Endothelial cell (in vitro differentiated cells): ENCODE measurements at places on chromosomes 12 and 14. TPM values are rescaled to one million over a fixed set of nuclear protein-coding genes. Genes with fewer than 3 reads are reported as not detected.

DNA sequence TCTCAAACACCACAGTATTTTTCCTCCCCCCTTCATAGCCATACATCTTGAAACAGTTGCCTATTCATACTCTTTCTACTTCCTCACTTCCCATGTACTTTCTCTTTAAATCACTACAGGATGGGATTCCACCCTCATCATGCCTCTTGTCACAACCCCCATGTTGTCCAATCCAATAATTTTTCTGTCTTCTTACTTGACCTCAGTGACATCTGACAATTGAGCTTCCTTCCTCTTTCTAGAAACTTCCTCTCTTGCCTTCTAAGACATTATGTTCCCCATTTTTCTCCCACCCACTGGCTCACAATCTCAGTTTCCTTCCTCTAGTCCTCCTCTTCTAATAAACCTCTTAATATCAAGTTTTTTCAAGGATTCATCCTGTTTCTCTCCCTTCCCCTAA, 5.3 kb downstream of the C2CD5 start:
- peak overlapping the region; percentile 20 for H3K27ac ChIP-seq
- peaks cover 5% of the 10 kb centered on the region for H3K36me3 ChIP-seq
- DNase-seq, result no peak
- peaks cover 22% of the 10 kb centered on the region for H3K4me1 ChIP-seq
- no peaks in the 10 kb centered on the region for H3K27me3 ChIP-seq

AQP6 gene
- total RNA-seq, result not detected

- no peak overlapping the region for H3K27ac ChIP-seq
- H3K36me3 ChIP-seq, result no peaks in the 10 kb centered on the region
- peaks cover 17% of the 10 kb centered on the region for H3K27me3 ChIP-seq
- no peak for DNase-seq
- no peak overlapping the region for H3K4me3 ChIP-seq
These were observed 22.1 kb downstream of the FAIM2 start for GRCh38 chr12:49881415-49882247.

DNA sequence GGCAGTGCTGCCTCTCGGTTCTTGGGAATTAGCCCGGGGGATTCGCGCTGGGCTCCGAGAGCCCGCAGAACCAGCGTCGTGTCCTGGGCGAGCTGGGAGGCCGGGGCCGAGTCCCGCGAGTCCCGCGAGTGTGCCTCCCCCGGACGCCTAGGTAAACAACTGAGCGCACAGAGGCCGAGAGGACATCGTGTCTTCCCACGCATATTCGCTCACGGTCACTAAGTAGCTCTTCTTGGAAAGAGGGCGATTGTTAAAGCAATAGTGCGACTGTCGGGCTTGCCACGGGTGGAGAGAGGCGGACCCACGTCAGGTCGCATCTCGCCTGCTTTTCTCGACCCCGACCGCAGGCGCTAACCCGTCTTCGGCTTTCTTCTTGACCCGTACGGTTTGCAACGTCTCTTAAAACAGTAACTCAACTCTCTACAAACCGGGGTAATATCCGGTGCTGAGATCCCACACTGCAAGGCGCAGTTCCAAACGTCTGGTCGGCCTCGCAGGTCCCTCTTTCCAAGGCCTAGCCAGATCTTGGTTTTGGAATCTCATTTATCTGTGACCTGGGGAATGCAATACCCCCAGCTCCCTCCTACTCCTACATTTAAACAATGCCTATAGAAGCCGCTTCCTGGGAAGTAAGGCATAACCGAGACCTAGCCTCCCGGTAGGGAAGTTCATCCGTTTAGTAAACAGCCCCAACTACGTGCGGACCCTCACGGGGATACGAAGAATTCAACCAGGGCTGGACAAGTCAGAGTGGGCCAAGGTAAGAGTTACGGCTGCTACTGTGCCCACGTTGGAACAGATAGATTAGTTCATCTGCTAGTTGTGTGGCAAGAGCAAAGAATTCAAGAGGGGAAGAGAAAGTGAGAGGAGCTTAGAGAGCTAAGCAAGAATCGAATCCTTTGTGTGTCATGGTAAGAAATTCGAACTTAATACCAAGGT, 736 bp upstream of the PHLDA1 start:
- peak; percentile 39 for DNase-seq
- peaks cover 39% of the 10 kb centered on the region for H3K4me1 ChIP-seq
- H3K36me3 ChIP-seq, result peaks cover 22% of the 10 kb centered on the region
- H3K27me3 ChIP-seq, result peaks cover 13% of the 10 kb centered on the region

SPTB gene
- total RNA-seq, result 0.08 TPM

KLRC1 gene
- total RNA-seq, result not detected

DNA sequence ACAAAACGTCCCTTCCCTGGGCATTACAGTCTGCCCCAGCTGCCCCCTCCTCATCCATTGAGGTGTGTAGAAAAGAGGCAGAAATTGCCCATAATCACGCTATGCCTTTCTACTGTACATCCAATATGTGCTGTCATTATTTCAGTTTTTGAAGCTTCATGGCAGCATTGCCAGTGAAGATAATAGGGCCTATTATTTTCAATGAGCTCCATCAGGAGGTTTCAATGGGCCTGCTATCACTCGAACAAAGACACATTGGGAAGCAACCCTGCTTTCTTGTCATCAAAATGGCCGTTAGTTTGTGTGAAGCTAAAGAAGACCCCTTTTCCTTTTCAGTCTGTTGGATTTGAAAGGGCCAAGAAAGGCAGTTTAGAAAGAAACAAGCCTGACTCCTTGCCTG, 653.8 kb downstream of the NOVA1 start:
- peaks cover 2% of the 10 kb centered on the region for H3K27me3 ChIP-seq
- no peaks in the 10 kb centered on the region for H3K36me3 ChIP-seq
- H3K27ac ChIP-seq, result no peak overlapping the region
- DNase-seq, result no peak

DNA sequence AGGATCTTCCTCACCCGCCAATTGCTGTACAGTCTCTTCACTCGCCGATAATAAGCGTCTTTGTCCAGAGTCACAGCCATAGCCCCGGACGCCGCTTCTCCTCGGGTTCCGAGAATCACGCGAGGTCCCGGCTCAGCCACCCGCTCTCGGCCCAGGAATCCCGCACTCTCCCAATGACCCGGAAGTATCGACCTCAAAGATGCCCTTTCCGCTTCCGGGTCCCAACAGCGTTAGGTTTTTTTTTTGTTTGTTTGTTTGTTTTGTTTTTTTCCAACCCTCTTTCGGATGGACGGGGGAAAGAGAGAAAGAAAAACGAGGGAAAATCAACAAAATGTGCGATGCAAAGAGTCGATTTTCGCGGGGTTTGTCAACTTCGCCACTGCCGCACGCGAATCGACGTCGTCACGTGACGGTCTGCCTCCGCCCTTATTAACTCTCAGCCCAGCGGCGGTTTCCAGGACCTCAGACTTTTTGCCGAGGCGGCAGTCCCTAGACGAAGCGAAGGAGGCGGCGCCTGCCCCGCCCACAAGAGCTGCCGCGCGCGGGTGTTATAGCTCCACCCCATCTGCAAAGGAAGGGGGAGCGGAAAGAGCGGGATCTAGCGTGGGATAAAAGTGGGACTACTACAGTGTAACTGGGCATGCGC, at the start of gene SUPT16H:
SUPT16H (minus strand) TSS at position 172 of the 646 bp plus-strand sequence; CDS start at position 80, 92 bp downstream.
- H3K36me3 ChIP-seq, result peaks cover 19% of the 10 kb centered on the region
- peaks cover 25% of the 10 kb centered on the region for H3K4me1 ChIP-seq
- DNase-seq, result peak; percentile 92
- H3K4me3 ChIP-seq, result peak within 1 kb of the TSS; percentile 99
- H3K27ac ChIP-seq, result peak within 1 kb of the TSS; percentile 100

- H3K4me1 ChIP-seq, result no peaks in the 10 kb centered on the region
- no peak overlapping the region for H3K27ac ChIP-seq
- no peak for DNase-seq
- H3K4me3 ChIP-seq, result no peak overlapping the region
- H3K27me3 ChIP-seq, result no peaks in the 10 kb centered on the region
These were observed 98.1 kb upstream of the GRIP1 start for GRCh38 chr12:66776974-66777373.

CKB gene
- total RNA-seq, result 23.1 TPM

GRCh38 chr12:52235822-52236361, 2.8 kb downstream of the KRT7 start:
- H3K27ac ChIP-seq, result no peak overlapping the region
- H3K27me3 ChIP-seq, result peaks cover 21% of the 10 kb centered on the region
- H3K4me3 ChIP-seq, result no peak overlapping the region

DNA sequence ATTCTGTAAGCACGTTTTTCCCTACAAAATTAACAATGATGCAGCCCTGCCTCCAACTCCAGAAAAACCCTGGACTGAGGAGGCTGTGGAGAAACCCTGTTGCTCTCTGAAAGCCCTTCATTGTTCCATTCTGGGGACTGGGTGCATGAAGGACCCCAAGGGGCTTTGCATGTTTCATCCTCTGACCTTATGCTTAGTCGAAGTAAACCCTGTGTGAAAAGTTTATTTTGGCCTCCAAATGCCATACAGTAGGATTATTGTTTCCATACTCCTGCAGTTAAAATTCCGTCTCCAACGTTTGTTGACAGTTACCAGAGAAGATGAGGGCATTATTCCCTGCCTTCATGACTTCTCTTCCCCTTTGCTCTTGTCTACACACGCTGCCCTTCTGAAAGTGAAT, 46.0 kb downstream of the CKB start:
- no peak overlapping the region for H3K27ac ChIP-seq
- H3K4me3 ChIP-seq, result no peak overlapping the region
- H3K36me3 ChIP-seq, result peaks cover 35% of the 10 kb centered on the region
- peaks cover 2% of the 10 kb centered on the region for H3K27me3 ChIP-seq

GRCh38 chr12:66119229-66119869, 11.2 kb downstream of the LLPH start:
- H3K27ac ChIP-seq, result no peak overlapping the region
- DNase-seq, result no peak
- H3K4me3 ChIP-seq, result no peak overlapping the region

DNA sequence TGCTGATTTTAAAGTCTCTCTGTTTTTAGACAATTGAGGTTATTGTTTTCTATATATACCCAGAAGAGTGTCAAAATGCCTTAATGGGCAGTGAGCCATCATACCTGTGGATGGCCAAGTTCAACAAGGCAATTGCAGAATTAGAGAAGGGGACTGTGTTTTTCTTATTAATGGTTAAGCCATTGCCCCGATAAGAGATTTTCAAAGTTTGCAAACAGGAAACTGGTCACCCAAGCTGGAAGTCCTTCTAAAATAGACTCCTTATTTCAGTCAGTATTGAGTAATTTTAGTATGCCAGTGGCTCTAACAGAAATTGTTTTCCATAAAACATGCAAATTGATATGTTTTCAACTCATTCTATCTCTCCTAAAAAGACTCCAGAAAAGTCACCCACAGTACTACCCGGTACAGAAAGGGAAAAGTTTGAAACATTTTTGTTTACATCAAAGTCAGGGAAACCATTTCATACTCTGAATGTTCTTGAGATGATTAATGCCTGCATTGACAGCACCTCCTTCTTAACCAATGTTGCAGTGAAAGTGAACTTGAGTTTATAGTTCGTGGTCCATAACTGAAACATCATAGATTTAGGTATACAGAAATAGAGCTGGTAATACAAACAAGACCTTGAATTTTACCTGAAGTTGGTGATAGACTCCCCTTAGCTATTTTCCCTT, 191.1 kb downstream of the TMX1 start:
- peaks cover 3% of the 10 kb centered on the region for H3K4me1 ChIP-seq
- DNase-seq, result no peak
- no peak overlapping the region for H3K27ac ChIP-seq
- no peaks in the 10 kb centered on the region for H3K36me3 ChIP-seq
- no peaks in the 10 kb centered on the region for H3K27me3 ChIP-seq

GRCh38 chr12:121513464-121514183, 67.2 kb downstream of the KDM2B start:
- no peak for DNase-seq
- H3K4me3 ChIP-seq, result no peak overlapping the region
- H3K27ac ChIP-seq, result no peak overlapping the region
- H3K4me1 ChIP-seq, result no peaks in the 10 kb centered on the region
- peaks cover 10% of the 10 kb centered on the region for H3K36me3 ChIP-seq

DNA sequence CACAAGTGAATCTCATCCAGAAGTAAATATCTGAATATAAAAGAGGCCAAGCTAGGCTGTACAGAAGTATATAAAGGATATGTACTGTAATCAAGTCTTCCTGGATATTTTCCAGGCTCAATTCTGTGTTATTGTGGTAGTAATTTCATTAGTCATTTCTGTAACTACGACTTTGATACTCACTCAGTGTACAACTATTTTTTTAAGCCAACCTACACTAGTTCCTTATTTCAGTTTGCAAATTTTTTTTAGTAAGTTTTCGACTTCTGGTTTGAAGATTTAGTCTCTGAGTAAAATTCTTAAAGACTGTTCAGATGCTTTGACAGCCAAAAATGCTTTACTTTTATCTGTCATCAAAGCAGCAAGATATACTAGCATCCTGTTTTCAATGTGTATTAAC, 130.8 kb downstream of the CAPZA3 start:
- no peak for DNase-seq
- H3K4me3 ChIP-seq, result no peak overlapping the region
- H3K36me3 ChIP-seq, result no peaks in the 10 kb centered on the region
- H3K4me1 ChIP-seq, result no peaks in the 10 kb centered on the region

- H3K27ac ChIP-seq, result no peak overlapping the region
- H3K4me1 ChIP-seq, result peaks cover 16% of the 10 kb centered on the region
- DNase-seq, result no peak
- H3K4me3 ChIP-seq, result no peak overlapping the region
These were observed 7.1 kb downstream of the PTHLH start for GRCh38 chr12:27965411-27965810.

SLC4A8 gene
- 16.7 TPM for total RNA-seq

ASB2 gene
- total RNA-seq, result not detected

ERBB3 gene
- 4.2 TPM for total RNA-seq

- peaks cover 5% of the 10 kb centered on the region for H3K27me3 ChIP-seq
- DNase-seq, result no peak
- H3K4me3 ChIP-seq, result no peak overlapping the region
- H3K36me3 ChIP-seq, result no peaks in the 10 kb centered on the region
- H3K4me1 ChIP-seq, result peaks cover 6% of the 10 kb centered on the region
These were observed 31.0 kb downstream of the ITGA7 start for GRCh38 chr12:55676707-55677106.

DNA sequence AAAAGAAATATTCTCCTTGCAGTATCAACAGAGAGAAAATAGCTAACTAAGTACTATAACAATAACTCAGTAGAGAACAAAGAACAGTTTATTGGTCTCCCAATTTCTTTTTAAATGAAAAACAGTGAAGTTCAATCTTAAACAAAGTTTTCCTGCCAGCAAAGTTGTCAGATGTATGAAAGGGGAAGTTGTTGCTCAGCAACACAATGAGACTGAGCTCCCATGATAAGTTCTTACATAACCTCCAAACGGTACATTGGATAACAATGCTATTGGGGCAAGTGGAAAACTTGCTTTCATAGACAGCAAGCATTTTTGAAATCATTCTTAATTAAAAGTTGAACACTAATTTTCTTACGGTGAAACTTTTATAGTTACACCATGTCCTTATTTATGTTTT, 94.9 kb downstream of the ALG10B start:
- H3K4me3 ChIP-seq, result no peak overlapping the region
- H3K27me3 ChIP-seq, result peaks cover 3% of the 10 kb centered on the region
- DNase-seq, result no peak
- no peak overlapping the region for H3K27ac ChIP-seq
- no peaks in the 10 kb centered on the region for H3K36me3 ChIP-seq

GRCh38 chr12:3574986-3575385, 84.0 kb downstream of the PRMT8 start:
- peaks cover 4% of the 10 kb centered on the region for H3K4me1 ChIP-seq
- H3K4me3 ChIP-seq, result no peak overlapping the region
- DNase-seq, result no peak
- no peaks in the 10 kb centered on the region for H3K36me3 ChIP-seq
- no peak overlapping the region for H3K27ac ChIP-seq

GRCh38 chr14:75568791-75569190, 9.6 kb upstream of the FLVCR2 start:
- peaks cover 16% of the 10 kb centered on the region for H3K36me3 ChIP-seq
- H3K4me3 ChIP-seq, result no peak overlapping the region
- peaks cover 17% of the 10 kb centered on the region for H3K27me3 ChIP-seq
- H3K27ac ChIP-seq, result no peak overlapping the region
- H3K4me1 ChIP-seq, result peaks cover 23% of the 10 kb centered on the region
